Adipocyte (in vitro differentiated cells): ENCODE measurements at places on chromosomes 5 and 9.

GRCh38 chr9:12718482-12719026 is 25.4 kb downstream of the TYRP1 start:
- peak; percentile 55 for DNase-seq

- no peak for DNase-seq
Observed at GRCh38 chr9:70036641-70037040, 7.0 kb upstream of the MAMDC2 start.

DNA sequence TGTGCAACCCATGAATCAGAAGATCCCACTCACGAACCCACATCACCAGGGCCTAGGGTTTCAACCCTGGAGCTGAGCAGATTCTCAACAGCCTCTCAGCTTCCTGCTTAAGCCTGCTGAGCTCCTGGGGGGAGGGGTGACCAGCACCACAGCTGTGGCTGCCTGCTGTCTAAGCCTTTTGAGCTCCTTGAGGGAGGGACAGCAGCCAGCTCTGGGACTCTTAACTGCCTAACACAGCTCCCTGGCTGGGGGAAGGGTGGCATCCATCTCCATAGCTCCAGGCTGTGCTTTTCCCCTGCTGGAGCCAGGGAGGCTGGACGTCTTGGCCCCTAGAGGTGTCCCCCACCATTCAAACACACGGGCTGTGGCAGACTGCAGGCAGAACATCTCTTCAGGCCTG is 250.3 kb downstream of the DMAC1 start:
- DNase-seq: no peak

- DNase-seq: no peak
Observed at GRCh38 chr5:68436686-68437520, 221.3 kb downstream of the PIK3R1 start.

- no peak for DNase-seq
Observed at GRCh38 chr5:168347368-168348083, 56.1 kb downstream of the WWC1 start.

DNA sequence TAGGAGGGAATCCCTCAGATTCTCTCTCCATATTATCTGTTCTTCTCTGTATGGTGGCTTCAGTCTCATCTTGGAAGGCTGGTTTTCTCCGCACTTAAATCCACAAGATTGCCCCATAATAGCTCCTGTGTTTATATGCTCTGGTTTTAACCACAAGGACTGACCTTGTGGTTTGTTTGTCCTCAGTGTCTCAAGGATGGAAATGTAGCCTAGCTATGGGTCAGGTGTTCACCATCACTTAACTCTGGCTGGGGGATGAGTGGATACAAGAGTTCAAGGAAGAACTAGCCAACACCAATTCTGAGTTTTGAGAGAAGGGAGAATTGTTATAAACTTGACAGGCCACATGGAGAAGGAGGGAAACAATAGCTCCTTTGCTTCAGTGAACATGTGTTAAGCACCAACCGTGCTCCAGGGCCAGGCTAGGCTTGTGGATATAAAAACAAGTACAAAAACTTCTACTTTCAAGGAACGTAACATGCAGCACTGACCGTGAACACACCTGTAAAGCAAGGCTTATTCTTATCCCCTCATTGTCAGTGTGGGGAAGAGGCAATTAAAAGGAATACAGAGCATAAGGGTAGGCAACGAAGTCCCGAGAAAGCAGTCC is 75.6 kb upstream of the VLDLR start:
- DNase-seq: no peak

DNA sequence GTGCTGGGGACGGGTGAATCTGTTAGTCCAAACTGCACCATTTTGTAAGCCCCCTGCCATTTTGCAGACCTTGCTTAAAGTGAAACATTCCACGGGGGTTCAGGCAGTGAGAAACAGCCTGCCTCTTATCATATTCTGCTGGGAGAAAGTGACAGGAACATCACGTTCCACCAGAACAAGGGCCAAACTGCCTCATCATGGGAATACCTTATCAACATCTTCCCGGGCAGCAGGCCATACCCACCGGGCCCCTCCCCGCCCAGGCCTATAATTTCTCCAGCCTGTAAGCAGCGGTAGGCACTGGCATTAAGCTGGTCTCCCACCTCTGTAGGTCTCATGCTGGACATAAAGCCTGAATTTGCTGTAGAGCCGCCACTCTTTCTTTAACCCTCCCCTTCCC is 1.5 kb upstream of the CFAP77 start:
- DNase-seq: no peak

DNA sequence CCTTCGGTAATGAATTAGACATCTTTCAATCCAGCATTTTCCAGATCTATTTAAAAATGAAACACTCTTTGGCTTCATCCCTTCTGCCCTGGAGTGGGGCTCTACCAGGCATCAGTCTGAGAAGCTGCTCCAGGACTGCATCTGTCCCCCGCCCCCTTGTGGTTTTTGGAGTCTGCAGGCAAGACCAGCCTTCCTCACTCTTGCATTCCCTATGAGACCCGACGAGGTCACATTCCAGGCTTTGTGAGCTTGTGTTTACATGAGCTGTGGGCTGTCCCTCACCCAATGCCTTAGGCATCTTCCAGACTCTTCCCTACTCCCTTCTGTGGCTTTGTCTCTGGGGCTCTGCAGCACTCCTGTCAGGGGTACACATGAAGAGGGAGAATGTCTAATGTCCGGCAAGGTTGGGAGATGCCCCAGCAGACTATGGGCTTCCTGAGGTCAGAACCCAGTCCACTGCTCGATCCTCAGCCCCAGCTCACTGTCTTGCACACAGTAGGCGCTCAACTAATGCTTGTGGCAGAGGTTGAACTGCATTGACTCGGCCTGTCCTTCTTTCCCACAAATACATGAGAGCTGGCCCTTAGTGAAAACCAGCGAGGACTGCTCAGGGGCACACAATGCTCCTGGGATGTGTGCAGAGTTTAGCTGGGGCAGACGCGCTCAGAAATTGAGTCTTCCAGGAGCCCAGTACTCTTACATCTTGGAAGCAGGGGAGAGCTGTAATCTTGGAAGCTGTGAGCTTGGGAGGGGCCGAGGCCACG is 11.7 kb upstream of the GADD45G start:
- peak; percentile 54 for DNase-seq

DNA sequence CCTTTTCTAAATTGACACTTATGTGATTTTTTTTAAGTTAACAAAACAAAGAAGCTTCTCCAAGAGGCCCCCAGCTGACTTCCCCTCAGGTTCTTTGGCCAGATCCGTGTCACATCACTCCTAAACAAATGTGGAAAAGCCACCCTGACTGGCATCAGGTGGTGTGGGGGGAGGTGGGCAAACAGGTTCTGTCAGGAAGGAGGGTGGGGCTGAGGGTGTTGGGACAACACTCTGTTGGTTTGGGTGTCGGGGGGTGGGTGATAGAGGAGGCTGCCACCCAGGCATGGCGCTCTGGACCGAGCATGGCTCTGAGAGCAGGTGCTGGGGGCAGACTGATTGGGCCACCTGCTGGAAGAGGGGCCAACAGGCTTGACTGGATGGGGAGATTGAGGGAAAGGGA is 210.9 kb downstream of the HSPA4 start:
- DNase-seq: no peak

- peak; percentile 81 for DNase-seq
Observed at GRCh38 chr9:806285-807156, 35.0 kb upstream of the DMRT1 start.

DNA sequence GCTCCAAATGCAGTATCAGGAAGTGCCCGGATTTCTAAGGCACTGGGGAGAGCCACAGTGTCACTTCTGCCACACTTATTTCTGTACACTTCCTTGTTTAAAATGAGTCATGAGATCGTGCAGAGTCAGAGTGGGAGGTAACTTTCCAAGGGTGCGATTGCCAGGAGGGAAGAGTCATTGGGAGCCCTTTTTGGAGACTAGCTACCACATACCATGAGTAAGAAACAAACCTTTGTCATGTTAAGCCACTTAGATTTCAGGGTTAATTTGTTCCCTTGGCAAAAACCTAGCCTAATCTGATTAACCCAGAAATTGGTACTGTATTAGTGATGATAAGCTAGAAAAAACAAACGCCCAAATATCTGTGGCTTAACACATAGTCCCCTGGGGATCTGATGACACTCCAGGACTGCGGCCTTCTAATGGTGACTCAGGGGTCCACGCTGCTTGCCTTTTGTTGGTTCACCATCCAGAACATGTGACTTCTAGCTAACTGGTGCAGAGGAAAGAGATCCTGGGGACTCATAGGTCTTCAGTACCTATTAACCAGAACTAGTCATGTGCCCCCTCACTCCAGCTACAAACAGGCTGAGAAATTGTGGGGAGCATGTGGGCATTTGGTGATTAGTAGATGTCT is 48.6 kb upstream of the TLE1 start:
- DNase-seq: peak; percentile 59

DNA sequence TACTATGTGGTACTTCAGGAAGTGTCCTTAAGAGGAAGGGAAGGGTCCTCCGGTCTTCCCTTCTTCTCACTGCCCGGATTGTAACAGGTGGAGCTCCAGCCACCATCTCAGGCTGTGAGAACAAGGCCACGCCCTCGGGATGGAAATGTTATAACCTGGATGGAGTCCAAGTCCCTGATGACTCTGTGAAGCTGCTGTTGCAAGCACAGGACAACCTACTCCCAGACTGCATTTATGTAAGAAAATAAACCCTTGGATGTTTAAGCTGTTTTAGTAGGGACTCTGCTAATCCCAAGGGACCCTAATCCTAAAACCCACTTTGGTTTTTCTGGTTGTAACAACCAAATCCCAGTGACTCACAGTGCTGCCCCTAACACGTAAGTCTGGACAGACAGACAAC is 221.6 kb downstream of the ACTL7B start:
- DNase-seq: peak; percentile 32

DNA sequence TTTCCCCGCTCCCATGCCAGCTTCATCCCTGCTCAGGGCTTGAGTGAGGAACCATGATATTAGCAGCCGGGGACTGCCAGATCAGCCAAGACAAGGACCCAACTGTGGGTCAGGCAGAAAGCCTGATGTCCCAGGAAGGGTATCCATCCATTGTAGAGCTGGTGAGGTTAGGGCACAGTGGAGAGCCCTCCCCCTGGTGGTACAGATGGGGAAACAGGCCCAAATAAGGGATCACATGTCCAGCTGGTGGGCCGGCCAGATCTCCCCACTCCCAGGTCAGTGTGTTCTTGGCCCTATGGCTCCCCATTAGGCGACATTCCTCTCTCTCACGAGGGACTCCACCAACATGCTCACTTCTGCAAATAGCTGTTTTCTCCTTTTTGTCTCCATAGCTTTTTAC is 9.0 kb downstream of the CDX1 start:
- peak; percentile 26 for DNase-seq

DNA sequence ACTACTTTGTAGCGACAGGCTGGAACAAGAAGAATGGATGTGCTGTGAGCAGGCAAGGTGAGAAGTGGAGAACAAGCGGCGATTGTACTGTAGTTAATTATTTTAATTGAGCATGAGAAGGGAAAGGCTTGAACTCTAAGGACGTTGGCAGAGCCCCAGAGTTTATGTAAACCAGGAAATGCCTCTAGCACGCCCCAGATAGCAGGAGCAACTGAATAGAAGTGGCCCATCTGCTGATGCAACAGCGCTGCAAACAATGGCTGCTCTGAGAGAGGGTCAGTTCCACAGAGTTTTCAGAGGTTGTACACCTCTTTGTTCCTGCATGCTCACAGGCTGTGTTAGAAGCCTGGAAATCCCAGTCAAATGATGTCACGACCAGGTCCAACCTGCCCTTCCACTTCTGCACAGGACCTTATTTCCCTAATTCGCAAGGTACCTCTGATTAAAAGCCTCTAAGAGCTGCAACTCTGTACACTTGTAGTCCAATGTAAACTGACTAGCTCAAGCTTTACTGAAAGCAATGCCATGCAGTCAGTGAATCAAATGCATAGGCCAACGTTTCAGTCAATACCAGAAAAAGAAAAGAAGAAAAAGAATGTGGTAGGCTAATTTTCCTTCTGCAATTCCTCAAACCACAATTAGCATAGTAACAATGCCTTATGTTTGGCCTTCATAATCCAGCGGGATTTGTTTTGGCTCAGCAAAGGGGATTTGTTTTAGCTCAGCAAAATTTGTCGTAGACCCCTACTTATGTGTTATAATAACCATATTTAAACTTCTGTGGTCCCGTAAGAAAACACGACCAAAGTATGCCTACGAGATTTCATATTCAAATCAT is 119.6 kb upstream of the RETREG1 start:
- DNase-seq: peak; percentile 76

- peak; percentile 62 for DNase-seq
Observed at GRCh38 chr9:114895521-114895991, 34.8 kb downstream of the TNFSF8 start.

DNA sequence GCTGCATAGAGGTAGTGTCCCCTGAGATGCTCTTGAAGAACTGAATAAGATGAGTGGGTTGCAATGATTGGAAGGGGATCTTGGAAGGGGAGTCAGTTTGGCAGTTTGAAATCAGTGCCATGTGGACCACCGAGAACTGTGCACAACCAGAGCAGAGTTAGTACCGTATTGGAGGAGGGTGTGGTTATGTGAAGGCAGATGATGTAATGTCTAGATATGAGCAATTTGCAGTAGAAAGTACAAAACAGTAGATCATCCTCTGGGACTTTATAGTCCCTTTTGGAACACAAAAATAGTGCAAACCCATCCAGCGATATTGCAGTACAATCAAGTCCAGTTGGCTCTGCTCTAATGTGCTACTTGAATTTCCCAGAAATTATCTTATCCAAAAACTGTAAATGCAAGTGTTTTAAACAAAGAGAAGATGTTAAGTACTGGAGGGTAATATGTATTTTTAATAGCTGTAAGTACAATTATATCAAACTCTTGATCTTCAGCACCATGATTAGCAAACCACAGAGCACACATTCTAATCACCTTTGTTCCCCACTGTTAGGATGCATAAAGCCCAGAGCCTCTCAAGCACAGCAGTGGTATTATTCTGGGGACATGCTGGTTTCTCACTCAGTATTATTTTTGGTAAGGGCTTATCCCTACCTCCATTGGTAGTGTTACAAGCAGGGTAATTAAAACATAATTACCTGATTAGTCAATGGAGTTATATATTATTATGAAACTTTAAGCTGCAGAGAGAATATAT is 41.5 kb downstream of the MEGF10 start:
- no peak for DNase-seq

- peak; percentile 96 for DNase-seq
Observed at GRCh38 chr5:141681695-141682641, at the start of gene ARAP3. TSS of gene ARAP3 (minus strand) at chr5:141682230. CDS start at chr5:141680486, 1,744 bp downstream.
